HCT116 (cell line): ENCODE measurements at places on chromosomes 1 and 21. TPM values are rescaled to one million over a fixed set of nuclear protein-coding genes. Genes with fewer than 3 reads are reported as not detected.
A peak's percentile ranks its signal among the peaks of the same experiment; 100 is the strongest.

Gene RPF1
- 86.9 TPM for total RNA-seq

Gene ADAMTS4
- total RNA-seq, result not detected

Gene RIPK4
- 9.9 TPM for total RNA-seq

Gene KIAA1614
- 0.25 TPM for total RNA-seq

Gene EPS8L3
- total RNA-seq, result 0.96 TPM

DNA sequence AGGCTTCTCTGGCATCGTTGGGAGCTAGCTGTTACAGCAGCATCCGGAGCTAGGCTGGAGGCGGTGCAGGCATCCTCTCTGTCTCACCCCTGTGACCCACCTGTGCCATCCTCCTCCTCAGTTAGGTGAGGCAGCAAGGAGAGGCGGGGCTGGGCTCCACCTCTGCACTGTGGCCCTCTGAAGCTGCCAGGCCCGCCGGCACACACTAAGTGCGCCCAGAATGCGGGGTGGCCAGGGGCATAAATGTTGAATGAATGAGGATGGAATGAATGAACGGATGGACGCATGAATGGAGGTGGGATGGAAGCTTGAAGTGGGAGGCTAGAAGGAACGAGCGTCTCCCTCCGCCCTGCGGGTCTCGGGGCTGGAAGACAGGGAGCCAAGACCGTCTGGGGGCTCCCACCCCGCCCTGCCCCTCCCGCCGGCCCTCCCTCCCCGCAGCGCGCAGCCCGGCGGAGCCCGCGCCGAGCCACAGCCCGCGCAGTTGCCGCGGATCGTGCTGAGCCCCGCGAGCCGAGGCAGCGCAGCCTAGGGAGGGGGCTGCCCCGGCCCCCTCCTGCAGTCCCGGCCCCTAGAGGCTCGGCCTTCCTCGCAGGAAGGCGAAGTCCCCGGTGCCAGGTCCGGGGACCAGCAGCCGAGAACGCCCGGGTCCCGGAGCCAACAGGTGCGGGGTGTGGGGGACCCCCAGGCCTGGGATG is at the start of gene HCRTR1:
Gene HCRTR1, plus strand, starts transcription at position 472 of the 698 bp plus-strand sequence. CDS start 1,504 bp downstream, outside the sequence.
- no peak within 1 kb of the TSS for H3K4me3 ChIP-seq
- H3K27ac ChIP-seq, result no peak within 1 kb of the TSS
- no peaks in the 10 kb centered on the region for H3K36me3 ChIP-seq
- no peaks in the 10 kb centered on the region for H3K27me3 ChIP-seq
- no peak for DNase-seq

DNA sequence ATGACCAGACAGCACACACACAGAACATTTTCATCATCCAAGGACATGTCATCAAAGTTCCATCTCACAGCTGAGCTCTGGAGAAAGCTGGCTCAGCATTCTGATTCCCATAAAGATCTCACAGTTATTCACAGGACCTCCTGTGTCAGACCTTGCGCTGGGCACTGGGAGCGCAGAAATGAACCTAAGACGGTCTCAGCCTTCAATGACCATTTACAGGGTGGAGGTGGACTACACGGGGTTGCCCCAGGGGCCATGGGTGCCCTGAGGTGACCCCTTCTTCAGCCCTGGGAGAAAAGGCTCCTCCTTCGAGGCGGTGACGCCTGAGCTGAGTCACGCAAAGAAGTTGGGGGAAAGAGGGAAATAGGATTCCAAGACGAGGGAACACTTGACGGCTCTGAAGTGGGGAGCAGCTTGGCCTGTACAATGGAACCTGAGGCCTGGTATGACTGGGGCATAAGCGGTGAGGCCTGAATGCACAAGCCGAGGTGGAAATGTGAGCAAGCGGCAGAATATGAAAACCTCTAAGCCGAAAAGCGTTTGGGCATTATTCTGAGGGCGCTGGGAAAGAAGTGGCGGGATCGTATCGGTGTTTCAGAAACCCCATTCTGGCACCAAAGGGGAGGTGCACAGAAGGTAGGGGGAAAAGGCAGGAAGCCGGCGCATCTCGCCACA is 797 bp downstream of the CC2D1B start:
- H3K4me1 ChIP-seq, result peaks cover 12% of the 10 kb centered on the region; the same call in 1 of the 2 replicates
- peak overlapping the region; percentile 91 for H3K27ac ChIP-seq
- no peak for DNase-seq
- peaks cover 10% of the 10 kb centered on the region for H3K36me3 ChIP-seq
- H3K4me3 ChIP-seq, result peak overlapping the region; percentile 90
